H1 (cell line): ENCODE measurements at places on chromosomes 1 and 21.

DNA sequence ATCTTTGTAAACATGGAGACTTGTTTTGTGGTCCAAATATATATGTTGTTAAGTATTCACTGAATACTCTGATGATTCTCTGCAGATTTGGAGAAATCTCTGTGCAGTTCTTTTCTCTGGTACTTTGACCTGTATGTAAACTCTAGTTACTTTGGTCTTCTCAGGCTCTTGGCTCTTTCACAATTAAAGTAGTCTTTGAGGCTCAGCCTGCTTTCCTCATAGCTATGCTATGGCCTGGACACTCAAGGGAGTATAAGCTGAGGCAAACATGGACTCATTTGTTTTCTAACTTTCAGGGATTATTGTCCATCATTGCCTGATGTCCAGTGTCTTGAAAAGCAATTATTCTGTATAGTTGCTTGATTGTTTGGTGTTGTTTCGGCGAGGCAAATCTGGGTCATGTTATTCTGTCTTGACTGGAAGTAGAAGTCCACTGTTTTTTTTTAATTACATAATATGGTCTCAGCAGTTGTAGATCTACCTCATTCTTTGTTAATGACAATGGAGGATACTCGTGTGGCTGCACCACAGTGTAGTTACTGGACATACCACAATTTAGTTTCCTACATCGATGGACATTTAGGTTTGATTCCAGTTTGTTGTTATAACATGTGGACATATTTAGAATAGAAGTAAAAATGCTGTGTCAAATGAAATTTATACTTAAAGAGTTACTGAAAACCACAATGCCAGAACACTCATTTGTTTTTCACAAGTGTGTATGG, 9.2 kb downstream of the PTBP2 start:
- H3K27ac ChIP-seq: no peak overlapping the region
- peaks cover 27% of the 10 kb centered on the region for H3K36me3 ChIP-seq
- H3K4me1 ChIP-seq: no peaks in the 10 kb centered on the region
- DNase-seq: no peak
- H3K4me3 ChIP-seq: no peak overlapping the region

DNA sequence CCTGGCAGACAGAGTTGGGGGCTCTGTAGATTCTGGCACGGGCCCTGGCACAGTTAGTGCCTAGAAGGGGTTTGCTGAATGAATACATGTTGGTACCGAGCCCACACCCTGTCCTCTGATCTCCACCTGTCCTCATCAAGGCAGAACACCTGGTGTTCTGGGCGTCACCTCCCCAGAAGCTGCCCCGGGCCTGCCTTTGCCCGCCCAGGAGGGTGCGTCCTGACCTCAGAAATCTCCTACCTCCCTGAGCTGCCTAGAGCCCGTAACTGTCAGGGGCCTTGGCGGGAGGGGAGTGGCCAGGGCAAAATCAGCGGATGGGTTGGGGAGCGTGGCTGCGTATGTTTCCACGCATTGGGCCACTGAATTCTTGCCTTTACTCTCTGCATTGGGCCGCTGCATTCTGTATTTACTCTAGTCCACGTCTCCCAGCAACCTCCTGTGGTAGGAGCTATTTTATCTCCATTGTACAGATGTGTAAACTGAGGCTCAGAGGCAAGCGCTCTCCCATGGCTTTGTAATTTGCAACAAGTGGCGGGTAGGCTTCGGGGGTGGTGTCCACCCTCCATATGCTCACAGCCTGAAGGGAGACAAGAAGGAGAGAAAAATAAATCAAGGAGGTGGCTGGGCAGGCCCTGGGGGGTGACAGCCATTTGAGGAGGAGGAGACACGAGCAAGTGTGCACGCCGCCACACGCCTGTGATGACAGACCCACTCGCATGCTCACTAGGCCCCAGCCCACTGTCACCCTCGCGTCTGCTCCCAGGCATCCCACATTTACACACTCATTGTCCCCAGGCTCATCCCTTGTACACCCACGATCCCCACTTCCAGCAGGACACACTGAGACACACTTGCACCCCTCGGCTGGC, 95.7 kb upstream of the WNT4 start:
- H3K4me1 ChIP-seq: peaks cover 14% of the 10 kb centered on the region
- no peaks in the 10 kb centered on the region for H3K27me3 ChIP-seq
- no peak overlapping the region for H3K4me3 ChIP-seq
- no peak overlapping the region for H3K27ac ChIP-seq
- no peaks in the 10 kb centered on the region for H3K36me3 ChIP-seq
- DNase-seq: no peak

DNA sequence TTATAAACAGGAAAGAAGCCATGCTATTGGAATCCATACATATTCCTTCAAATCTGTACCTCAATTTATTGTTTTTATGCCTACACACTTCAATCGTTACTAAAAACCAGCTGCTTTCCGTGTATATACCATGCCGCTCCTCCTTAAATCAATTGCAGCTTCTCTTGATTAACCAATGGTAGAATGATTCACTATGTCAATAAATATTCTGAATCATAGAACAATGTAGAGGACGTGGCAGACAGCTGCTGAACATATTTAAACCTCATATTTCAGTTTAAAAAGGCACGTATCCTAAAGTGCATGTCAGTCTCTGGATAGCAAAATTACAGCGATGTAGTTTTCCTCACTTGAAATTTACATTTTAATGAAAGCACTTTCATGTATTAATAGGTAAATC, 100.4 kb downstream of the MRPL39 start:
- DNase-seq: no peak
- no peaks in the 10 kb centered on the region for H3K36me3 ChIP-seq
- H3K4me1 ChIP-seq: no peaks in the 10 kb centered on the region
- H3K27me3 ChIP-seq: no peaks in the 10 kb centered on the region

- peaks cover 28% of the 10 kb centered on the region for H3K4me1 ChIP-seq
- no peaks in the 10 kb centered on the region for H3K36me3 ChIP-seq
- no peak overlapping the region for H3K27ac ChIP-seq
- no peak overlapping the region for H3K4me3 ChIP-seq
- no peak for DNase-seq
Observed at GRCh38 chr21:38913893-38914527, 108.3 kb downstream of the ETS2 start.

GRCh38 chr1:247865416-247865815, 8.4 kb downstream of the TRIM58 start:
- no peak overlapping the region for H3K27ac ChIP-seq
- H3K4me1 ChIP-seq: no peaks in the 10 kb centered on the region
- no peak for DNase-seq
- no peak overlapping the region for H3K4me3 ChIP-seq
- H3K27me3 ChIP-seq: no peaks in the 10 kb centered on the region
- no peaks in the 10 kb centered on the region for H3K36me3 ChIP-seq

GRCh38 chr1:1181129-1181937, 7.7 kb downstream of the TTLL10 start:
- no peak overlapping the region for H3K4me3 ChIP-seq
- H3K4me1 ChIP-seq: peaks cover 3% of the 10 kb centered on the region
- DNase-seq: no peak
- H3K27ac ChIP-seq: no peak overlapping the region
- H3K27me3 ChIP-seq: no peaks in the 10 kb centered on the region

DNA sequence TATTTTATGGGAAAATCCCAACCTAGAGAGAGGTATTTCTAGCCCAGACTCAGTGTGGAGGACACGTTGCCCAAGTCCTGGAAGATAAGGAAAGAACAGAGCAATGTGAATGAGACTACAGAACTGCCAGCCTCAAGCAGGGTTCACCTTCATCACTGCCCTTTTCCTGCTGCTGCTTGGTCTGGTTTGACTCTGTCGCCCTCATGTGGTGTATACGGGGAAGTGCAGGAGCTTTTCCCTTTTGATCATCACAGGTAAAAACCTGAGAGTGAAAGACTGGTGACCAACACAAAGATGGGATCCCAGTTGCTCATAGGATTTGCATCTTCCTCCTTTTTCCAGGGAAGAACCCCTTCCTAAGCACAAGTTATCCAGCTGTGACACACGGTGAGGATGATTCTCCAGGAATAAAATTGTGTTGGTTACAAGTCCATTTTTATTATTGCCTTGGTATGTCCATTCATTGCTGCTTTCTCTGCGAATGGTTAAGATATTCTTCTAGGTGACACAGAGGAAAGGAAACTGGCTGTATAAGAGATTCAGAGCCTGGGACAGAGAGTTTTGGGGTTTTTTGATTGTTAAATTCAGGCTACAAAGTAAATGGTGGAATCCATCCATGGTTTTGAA, 89.5 kb upstream of the CD53 start:
- H3K27me3 ChIP-seq: peaks cover 2% of the 10 kb centered on the region
- H3K4me1 ChIP-seq: no peaks in the 10 kb centered on the region
- no peak for DNase-seq
- no peaks in the 10 kb centered on the region for H3K36me3 ChIP-seq
- no peak overlapping the region for H3K4me3 ChIP-seq

GRCh38 chr1:16721871-16722641, 18.3 kb upstream of the RNU1-4 start:
- no peak overlapping the region for H3K27ac ChIP-seq
- H3K4me3 ChIP-seq: no peak overlapping the region
- H3K27me3 ChIP-seq: peaks cover 2% of the 10 kb centered on the region
- no peaks in the 10 kb centered on the region for H3K36me3 ChIP-seq
- DNase-seq: no peak

- DNase-seq: no peak
- H3K27me3 ChIP-seq: no peaks in the 10 kb centered on the region
- no peak overlapping the region for H3K27ac ChIP-seq
Observed at GRCh38 chr1:7587773-7588456, 183.2 kb upstream of the VAMP3 start.

DNA sequence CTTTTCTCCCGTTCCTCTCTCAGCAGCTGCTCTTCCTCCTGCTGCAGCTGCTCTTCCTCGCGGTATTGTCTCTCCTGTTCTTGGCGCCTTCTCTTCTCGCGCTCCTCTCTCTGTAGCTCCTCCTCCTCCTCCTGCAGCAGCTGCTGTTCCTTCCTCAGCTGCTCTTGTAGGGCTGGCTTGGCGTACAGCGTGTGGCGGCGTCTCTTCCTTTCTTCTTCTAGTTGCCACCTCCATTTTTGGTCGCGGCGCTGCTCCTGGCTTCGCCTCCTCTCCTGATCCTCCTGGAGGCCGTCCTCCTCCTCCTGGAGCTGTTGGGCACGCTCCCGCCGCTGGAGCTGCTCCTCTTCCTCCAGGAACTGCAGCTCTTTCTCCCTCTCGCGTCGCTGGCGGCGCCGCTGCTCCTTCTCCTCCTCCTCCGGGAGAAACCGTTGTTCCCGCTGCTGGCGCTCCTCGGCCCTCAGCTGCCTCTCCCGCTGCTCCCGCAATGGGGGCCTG, 4.8 kb downstream of the TCHH start:
- H3K4me1 ChIP-seq: peaks cover 5% of the 10 kb centered on the region
- peak overlapping the region; percentile 13; the same call in 1 of the 2 replicates for H3K4me3 ChIP-seq
- no peak overlapping the region for H3K27ac ChIP-seq
- H3K27me3 ChIP-seq: peaks cover 78% of the 10 kb centered on the region
- no peaks in the 10 kb centered on the region for H3K36me3 ChIP-seq

DNA sequence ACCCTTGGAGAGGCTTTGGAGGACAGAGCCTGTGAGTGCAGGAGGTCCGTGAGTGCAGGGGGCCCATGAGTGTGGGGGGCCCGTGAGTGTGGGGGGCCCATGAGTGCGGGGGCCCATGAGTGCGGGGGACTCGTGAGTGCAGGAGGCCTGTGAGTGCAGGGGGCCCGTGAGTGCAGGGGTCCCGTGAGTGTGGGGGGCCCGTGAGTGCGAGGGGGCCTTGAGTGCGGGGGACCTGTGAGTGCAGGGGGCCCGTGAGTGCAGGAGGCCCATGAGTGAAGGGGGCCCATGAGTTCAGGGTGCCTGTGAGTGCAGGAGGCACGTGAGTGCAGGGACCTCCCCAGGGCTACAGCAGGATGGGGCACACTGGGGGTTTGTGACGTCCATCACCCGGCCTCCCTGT, 108.3 kb upstream of the TTC34 start:
- H3K27me3 ChIP-seq: no peaks in the 10 kb centered on the region
- no peak overlapping the region for H3K4me3 ChIP-seq
- no peak overlapping the region for H3K27ac ChIP-seq
- H3K4me1 ChIP-seq: no peaks in the 10 kb centered on the region

- no peaks in the 10 kb centered on the region for H3K4me1 ChIP-seq
- DNase-seq: no peak
- no peak overlapping the region for H3K27ac ChIP-seq
- H3K27me3 ChIP-seq: no peaks in the 10 kb centered on the region
Observed at GRCh38 chr21:42075686-42076471, 4.8 kb downstream of the UMODL1 start.

DNA sequence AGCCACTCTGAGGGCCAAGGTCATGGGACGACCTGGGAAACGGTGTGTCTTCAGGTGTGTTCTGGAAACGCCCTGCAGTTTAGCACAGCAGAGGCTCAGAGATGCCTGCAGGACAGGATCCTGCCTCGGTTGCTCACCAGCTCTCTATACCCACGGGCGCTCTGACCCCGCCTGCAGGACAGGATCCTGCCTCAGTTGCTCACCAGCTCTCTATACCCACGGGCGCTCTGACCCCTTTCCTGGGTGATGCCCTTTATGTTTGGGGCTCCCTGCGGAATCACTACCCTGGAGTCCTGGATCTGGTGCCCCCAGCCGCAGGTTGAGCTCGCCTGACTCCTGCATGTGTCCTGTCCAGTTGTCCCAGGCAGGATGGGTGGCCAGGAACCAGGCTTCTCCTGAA, 32.5 kb downstream of the TFF3 start:
- DNase-seq: no peak
- H3K27me3 ChIP-seq: no peaks in the 10 kb centered on the region
- no peaks in the 10 kb centered on the region for H3K4me1 ChIP-seq

GRCh38 chr1:237583756-237584155, 307.0 kb downstream of the ZP4 start:
- H3K36me3 ChIP-seq: no peaks in the 10 kb centered on the region
- DNase-seq: no peak
- H3K4me1 ChIP-seq: no peaks in the 10 kb centered on the region
- H3K4me3 ChIP-seq: no peak overlapping the region
- no peak overlapping the region for H3K27ac ChIP-seq
- H3K27me3 ChIP-seq: no peaks in the 10 kb centered on the region

- no peak for DNase-seq
- no peaks in the 10 kb centered on the region for H3K27me3 ChIP-seq
- H3K27ac ChIP-seq: no peak overlapping the region
- no peaks in the 10 kb centered on the region for H3K4me1 ChIP-seq
- H3K36me3 ChIP-seq: no peaks in the 10 kb centered on the region
- H3K4me3 ChIP-seq: no peak overlapping the region
Observed at GRCh38 chr1:152167835-152168534, 9.0 kb upstream of the RPTN start.
